ENCODE measurements at places on chromosomes 12 and 14.

- no peak for DNase-seq
Observed at GRCh38 chr12:106690569-106691305, 83.7 kb upstream of the RIC8B start.

DNA sequence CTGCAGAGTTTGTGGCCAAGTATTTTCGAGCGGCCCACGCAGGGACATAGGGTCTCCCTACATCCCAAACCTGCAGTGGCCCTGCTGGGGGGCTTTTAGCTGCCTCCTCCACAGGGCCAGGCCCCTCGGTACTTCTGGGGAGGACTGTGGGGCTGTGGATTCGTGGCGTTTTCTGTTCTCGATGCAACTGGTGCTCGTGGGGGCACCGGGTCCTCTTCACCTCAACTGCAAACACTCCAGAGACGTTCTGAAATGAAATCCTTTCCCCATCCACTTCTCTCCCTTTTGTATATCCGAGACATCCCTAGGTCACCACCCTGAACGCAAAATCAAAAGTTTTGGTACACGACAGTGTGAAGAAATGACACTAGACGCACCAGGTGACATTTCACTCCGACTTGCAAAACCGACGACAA is 2.3 kb downstream of the RFX4 start:
- no peak for DNase-seq

- DNase-seq = peak; percentile 17
Observed at GRCh38 chr12:42326541-42327226, 717 bp downstream of the PPHLN1 start.

DNA sequence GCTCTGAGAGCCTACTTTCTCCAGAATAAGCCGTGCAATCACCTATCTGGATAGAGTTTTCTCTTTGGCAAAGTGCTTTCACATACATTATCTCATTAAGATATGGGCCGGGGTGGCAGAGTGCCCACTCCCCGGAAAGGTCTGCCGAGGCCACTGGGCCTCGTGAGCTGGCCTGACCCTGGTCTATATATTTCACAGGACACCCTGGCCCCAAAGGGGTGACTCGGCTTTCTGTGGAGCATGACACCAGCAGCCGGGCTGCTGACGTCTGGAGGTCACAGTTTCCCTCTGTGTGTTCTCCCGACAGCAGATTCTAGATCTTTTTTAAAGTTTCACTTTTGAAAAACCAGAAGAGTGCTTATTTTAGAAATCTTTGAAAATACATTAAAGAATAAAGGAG is 27.9 kb upstream of the ATP2A2 start:
- no peak for DNase-seq

DNA sequence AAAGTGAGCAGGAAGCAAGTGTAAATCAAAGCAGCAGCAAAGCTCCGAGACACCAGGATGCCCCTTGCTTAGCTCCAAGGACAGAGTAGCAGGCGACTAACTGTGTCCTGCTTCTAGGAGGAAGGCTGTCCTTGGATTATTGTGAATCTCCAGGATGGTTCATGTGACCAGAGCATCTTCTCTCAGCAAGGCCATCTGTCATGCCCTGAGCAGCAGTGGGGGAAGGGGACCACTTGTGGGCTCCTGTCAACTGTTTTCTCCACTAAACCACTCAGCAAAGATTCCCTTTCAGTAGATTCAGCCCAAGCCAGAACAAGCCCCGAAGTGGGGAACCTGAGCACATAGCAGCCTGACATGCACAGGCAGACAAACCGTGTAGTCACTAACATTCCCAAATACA is 19.4 kb downstream of the MAP3K9 start:
- DNase-seq = no peak

- DNase-seq = no peak
Observed at GRCh38 chr14:69204753-69205152, 13.5 kb downstream of the EXD2 start.

DNA sequence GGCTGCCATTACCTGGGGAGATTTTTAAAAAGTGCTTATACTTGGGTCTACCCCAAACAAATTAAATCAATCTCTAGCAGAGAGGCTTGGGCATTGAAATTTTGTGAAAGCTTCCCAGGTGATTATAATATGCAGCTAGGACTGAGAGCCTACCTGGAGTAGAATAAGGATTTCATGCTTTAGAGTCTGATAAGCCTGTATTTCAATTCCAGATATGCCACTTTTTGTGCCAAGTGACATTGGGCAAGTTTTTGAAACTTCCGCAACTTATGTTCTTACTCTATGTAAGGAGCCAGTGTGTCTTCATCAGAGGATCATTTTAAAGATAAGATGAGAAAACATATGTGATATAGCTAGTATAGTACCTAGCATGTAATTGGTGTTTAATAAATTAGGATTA is 159.8 kb upstream of the LRIG3 start:
- DNase-seq = no peak

GRCh38 chr12:118714051-118714460 is 267.3 kb upstream of the SRRM4 start:
- DNase-seq = no peak

DNA sequence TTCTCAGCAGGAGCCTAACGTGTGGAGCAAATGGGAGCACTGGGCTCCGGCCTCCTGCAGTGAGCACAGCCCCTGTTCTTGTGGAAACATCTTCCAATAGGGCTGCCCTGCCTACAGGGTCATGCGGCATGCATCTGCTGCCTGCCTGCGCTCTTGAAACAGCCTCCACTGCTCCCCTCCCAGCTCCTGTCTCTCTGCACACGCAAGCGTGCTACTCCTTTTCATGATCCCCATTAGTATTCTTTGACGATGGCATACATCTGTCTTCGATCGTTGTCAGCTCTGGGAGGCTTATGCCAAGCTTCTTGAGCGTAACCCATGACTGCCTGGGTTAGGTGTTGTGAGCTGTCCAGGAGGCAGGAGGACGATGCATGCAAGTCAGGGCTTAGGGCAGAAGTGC is 23.1 kb downstream of the NTF3 start:
- DNase-seq = no peak

DNA sequence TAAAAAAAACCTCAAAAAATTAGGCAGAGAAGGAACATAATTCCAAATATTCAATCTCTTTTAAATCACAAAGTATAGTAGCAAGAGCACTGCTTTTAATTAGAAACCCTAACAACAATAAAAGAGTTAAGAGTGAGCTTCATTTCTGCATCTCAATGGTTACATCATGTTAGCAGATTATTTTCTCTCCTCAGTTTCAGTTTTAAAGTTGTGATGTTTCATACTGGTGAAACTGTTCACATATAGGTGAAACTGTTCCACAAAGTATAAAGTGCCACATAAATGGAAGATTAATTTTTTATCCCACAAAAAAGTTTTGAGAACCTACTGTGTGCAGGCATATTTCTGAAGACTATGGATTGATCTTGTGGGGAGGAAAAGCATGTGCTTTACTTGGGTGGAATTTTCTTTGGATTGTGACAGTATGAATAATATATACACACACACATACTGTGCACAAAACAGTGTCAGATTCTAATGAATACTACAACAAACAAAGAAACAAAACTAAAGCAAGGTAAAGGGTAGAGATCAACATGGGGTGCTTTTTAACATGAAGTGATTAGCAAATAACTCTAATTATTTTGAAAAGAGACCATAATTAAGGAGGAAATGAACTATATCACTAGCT is 17.1 kb downstream of the LUM start:
- no peak for DNase-seq

DNA sequence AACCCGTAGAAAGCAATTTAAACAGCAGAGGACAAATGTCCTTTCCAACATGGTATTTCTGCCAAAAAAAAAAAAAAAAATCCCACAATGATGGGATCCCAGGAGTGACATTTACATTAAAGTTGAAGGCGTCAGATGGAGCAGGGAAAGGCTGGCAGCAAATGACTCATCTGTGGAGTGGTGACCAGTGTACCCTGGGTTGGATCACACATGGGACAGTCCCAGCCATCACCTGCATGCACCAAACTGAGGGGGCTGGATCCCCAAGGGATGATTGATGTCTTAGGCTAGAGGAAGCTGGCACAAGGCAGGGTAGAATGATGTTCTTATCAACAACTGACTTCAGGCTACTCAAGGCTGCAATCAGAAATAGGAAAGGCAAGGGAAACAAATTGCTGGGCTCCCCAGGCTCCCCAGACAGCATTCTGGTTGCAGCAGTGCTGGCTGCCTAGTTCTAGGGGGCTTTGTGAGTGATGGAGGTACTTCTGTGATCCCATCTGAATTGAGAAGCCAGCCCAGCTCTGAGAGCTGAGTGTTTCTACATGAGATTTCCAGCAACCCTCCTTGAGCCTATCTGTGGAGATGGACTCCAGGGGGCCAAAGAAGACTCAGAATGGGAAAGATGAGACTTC is 117.9 kb downstream of the DPF3 start:
- no peak for DNase-seq

GRCh38 chr12:26195641-26196420 is 458 bp downstream of the SSPN start:
- no peak for DNase-seq

- DNase-seq = peak; percentile 75
Observed at GRCh38 chr14:54902521-54903420, at the start of gene GCH1. TSS of gene GCH1 (minus strand) at chr14:54902826. CDS start at chr14:54902663, 163 bp downstream.

DNA sequence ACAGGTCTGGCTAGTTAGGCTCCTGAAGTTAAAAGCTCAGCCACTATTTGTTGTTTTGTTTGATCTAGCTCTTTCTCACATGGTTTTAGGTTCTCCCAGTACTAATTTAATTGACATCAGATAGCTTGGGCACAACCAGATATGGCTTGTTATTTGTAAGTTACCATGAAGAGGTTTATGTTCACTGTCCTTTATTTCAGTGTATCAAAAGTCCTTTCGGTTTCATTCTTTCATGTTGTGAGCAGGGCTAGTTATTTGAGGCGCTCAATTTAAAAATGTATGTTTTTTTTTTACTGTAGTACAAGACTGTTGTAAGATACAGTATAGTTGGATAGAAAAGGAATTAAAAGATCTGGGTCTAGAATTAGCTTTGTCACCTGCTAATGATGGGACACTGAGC is 7.0 kb downstream of the GPX2 start:
- DNase-seq = peak; percentile 7

DNA sequence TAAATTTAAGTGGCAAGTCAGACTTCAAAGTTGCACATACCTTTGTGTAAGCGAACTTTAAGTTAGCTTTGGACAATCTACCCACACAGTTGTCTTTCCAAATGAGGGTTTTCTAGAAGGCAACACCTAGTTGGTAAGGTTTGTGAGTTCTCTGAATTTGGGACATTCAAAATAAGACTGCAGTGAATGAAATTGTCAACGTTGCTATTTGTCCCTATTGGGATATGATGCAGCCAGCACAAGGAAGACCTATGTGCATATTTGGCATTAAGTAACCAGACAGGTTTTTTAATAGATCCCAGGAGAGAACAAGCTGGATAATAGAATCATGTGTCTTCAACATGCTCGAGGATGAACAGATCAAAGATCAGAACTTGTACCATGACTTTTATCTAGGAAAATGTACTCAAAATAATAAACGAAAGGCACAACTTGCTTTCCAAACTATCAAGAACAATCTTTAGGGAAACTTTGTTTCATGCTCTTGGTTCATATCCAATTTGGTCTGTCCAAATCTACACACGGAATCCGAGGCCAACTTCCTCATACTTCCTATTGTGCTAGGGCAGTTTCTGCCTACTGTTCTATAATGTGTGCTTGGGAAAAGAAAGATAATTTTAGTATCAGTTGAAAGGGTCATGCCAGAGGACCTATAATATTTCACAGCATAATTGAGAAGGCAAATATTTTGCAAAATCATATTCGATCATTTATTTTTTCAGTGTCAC is 284.2 kb upstream of the SOX5 start:
- no peak for DNase-seq

- no peak for DNase-seq
Observed at GRCh38 chr14:54310151-54310850, 86.5 kb upstream of the CDKN3 start.

GRCh38 chr12:57826966-57827365 is 8.4 kb upstream of the AVIL start:
- no peak for DNase-seq

GRCh38 chr12:94990222-94990621 is 13.3 kb downstream of the NDUFA12 start:
- DNase-seq = no peak
